ENCODE measurements at places on chromosomes 3 and 15.

GRCh38 chr15:66269326-66270090 lies 16.0 kb upstream of the MEGF11 start:
- DNase-seq = no peak

- no peak for DNase-seq
Measured at GRCh38 chr3:194465920-194466570, 20.8 kb downstream of the ATP13A3 start.

GRCh38 chr3:40382617-40382979 lies 4.4 kb upstream of the ENTPD3 start:
- no peak for DNase-seq

DNA sequence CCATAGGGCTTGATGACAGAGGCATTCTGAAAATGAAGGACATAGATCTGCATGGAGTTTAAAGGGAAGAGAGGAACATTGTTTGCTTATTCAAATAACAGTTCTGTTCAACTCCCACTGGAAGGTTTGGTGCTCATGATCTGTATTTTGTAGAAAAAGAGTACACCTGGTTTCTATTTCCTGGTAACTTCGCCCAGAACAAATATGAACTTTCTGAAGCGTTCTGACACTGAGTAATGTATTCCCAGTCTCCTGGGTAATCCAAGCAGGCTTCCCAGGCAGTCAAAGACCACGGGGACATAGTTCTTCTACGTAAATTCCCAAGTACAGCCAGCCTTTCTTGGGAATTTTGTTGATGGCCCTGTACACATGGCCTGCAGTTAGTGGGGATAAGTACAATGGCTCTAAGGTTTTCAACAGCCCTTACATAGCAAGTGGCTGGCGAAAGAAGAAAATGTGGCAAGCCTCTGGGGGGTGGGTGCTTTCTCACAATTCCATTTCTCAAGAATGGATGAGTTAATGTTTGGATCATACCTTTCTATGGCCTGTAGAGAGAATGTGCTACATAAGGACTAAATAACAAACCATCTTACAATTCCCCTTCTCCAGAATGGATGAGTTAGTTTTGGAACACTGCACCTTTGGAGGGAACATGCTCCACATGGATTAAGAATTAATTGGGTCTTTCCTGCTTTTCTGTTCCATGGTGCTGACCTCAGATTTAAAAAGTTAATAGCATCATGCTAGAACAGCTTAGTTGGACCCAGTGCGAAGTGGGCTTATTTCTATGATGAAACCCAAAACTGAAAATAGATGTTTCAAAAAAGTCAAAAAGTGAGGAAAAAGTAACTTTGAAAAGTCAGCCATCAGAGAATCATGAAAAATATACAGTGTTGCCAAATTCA lies 52.7 kb downstream of the COL6A6 start:
- no peak for DNase-seq

DNA sequence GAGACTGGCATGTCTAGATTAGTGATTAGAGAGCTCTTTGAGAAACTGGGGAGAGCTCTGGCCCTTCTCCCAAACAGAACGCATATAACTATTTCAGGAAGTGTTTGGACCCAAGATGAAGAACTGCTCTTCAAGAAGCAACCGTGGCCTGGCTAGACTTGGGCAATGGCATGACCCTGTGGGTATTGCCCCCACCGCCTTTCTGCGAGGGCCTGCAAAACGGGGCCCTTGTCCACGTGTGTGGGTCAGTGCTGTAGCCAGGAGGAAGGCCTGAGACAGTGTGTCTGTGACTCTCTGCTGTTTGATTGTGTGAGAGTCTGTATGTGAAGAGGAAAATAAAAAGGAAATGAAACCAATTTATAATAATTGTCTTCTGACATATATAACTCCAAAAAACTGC lies 42.5 kb downstream of the EEFSEC start:
- DNase-seq = no peak

DNA sequence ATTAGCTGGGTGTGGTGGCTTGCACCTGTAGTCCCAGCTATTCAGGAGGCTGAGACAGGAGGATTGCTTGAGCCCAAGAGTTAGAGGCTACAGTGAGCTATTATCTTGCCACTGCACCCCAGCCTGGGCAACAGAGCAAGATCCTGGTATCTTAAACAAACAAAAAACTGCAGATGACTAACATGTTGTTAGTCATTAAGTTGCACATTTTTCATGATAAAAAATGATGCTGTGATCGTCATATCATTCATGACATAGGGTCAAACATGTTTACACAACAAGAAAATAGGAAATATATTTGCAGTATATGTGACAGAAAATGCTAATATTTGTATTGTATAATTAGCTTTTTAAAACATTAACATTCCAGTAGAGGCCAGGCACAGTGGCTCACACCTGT lies 20.2 kb upstream of the DAPK2 start:
- DNase-seq = no peak

DNA sequence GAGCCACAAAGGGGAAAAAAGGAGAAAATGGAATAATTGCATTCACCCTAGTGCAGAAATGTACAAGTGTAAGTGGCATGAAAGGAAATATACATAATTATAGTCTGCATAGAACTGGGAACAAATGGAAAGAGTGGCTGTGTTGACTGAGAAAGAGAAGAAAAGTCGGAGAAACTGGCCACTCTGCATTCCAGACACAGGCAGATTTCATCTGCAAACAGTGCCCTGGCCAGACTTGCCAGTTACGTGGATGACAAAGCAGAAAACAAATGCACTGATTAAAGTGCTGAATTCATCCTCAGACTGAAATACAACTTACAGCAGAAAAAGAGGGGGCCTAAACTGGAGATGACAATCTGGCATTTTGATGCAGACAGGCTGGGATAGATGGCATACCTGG lies 129.8 kb downstream of the FGF12 start:
- no peak for DNase-seq

- DNase-seq = no peak
Measured at GRCh38 chr15:67050062-67050461, 15.3 kb upstream of the SMAD3 start.

DNA sequence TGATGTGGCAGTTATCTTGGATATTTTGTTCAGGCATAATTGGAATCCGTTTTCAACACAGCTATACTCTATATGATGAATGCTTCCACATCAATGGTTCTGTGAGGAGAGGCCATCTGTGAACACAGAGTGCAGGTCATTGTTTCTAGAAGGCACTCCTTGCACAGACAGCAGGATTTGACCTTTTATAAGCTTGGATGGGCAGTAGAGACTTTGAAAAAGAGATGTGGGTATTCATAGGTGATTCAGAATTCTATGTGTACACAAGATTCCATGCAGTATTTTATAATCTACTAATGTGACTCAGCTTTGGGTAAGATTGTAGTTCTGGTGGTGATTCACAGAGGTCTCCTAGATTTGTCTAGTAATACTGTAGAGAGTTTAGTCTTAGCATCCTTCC lies 12.5 kb downstream of the ARPP21 start:
- DNase-seq = no peak

DNA sequence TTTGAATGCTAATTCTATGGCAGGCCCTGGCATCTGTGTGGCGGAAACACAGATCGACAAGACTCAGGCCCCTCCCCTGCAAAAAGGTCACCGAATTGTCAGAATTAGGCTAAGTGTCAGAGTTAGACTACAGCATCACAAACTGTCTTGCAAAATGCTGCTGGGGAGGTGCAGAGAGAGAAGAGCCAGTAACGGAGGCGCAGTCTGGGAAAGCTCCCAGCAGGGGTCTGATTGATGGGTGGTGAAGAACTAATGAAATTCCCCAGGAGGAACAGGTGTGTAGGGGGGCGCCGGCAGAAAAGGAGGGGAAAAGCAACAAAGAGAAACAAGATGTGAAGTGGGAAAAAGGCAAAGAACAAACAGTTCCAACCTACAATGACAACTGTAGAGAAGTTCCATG lies 72.7 kb upstream of the TAMM41 start:
- no peak for DNase-seq

GRCh38 chr3:9795207-9795606 lies 2.3 kb downstream of the ARPC4 start:
- DNase-seq = no peak

- DNase-seq = no peak
Measured at GRCh38 chr3:74003734-74004133, 379.0 kb upstream of the PDZRN3 start.

- no peak for DNase-seq
Measured at GRCh38 chr15:83626171-83626802, 27.6 kb upstream of the ADAMTSL3 start.

DNA sequence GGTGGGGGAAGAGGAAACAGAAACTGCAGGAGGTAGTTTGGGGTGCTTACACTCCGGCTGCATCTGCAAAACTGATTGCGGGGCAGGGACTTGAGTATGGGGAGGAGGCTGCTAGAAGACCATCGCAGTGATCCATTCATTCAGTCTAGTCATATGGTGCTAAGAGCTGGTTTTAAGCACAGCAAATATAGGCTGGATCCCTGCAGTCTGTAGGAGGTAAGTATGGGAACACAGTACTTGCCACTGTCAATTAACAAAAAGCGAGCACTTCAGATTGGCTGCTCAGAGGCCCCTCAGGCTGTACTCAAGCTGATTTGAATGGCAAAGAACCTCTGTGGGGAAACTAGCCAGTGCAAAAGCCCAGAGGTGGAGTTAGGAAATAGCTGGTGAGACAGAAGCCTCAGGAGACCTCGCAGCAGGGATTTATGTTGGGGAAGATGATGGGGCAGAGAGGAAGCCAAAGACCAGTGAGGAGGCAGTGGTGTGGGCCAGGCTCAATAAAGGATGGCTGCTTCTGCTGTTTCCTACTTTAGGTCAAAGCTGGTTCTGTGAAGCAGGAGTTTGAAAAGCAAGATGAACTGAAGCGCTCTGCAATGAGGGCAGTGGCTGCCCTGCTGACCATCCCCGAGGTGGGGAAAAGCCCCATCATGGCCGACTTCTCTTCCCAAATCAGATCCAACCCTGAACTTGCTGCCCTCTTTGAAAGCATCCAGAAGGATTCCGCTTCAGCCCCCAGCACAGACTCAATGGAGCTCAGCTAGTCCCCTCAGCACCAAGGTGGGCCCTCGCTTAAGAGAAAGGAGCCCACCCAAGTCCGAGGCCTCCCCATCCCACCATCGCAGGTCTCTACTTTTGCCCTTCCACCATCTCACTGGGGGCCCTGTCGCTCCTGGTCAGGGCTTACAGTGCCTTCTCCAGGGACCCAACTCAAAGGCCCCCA lies 7.9 kb downstream of the RPL32 start:
- DNase-seq = no peak

- DNase-seq = no peak
Measured at GRCh38 chr3:61184956-61185355, 66.3 kb downstream of the FHIT start.

GRCh38 chr3:66544619-66545429 lies 44.0 kb upstream of the LRIG1 start:
- no peak for DNase-seq

- DNase-seq = no peak
Measured at GRCh38 chr3:117735481-117736101, 1026.0 kb downstream of the TUSC7 start.

DNA sequence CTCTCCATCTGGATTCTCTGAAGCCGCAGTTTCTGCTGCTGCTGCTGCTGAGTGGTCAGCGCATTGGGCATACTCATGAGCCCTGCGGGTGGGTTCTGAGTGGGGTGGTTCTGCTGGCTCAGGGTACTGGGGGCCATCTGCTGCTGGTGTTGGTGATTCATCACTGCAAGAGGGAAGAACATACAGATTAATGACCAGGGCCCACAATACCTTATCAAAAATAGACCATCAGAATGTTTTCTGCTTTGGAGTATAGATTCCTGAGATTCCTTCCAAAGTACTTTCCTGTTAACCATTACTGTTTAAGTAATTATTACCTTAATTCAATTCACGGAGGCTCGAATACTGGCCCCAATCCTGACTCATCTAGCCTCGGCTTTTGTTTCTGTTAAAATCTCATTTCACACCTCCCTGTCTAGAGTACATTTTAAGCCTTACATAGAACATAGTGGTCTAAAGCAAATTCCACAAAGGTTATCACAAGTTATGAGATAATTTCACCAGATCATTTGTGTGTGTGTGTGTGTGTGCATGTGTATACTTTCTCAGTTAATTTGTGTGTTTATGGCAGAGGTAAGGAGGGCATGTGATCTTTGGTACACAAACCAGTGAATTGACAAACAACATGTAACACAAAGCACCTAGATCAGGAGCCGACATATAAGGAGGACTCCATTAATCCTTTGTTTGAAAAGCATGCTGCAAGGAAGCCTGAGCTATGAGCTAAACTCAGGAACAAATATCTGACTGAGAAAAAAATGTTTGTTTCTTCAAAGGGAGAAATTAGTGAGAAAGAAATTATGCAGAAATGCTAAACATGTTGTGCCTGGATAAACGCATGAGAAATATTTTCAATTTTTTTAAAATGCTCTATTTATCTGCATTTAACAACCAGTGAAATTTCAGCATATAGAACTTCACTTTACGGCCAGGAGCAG lies 68.1 kb downstream of the TM4SF4 start:
- DNase-seq = no peak

DNA sequence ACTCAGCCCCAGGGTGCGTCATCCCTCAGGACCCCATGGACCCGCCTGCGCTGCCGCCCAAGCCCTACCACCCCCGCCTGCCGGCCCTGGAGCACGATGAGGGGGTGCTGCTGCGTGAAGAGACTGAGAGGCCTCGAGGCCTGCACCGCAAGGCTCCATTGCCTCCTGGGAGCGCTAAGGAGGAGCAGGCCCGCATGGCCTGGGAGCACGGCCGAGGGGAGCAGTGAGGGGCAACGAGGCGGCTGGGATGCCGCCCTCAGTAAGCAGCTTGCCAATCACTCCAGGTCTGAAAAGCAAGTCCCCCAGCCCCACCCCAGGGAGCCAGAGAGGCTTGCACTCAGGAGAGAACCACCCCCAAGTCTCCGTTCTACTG lies 3.8 kb upstream of the MANF start:
- no peak for DNase-seq

DNA sequence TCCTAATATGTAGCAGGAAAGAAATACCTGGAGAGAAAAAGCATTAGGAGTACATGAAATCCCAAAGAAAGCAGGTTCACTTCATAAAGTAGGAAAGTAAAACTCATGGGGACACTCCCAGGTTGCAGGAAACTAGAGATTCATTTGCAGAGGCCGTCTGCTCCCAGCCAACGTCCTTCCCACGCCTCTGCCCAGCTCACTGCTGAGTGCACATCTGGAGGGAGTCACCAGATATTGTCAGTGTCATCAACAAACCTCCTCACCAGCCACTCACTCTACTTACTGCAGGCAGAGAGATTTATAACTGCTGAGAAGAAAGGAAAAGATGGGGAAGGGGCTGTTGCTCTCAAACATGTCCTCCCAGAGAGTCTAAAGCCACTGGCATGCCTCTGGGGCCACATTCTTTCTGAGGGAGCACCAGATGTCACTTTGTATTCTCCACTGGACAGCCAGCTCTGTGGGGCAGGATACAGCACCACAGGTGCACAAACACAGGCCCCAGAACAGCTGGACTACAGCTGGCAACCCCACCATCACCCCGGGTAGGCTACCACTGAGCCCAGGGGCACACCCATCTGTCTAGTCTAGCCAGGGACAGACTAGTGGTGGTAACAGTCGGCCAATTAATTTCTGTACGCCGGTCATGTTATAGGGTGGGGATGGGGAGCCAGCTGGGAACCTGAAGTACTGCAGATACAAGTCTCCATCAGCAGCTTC lies 64.5 kb downstream of the NPTN start:
- DNase-seq = no peak

DNA sequence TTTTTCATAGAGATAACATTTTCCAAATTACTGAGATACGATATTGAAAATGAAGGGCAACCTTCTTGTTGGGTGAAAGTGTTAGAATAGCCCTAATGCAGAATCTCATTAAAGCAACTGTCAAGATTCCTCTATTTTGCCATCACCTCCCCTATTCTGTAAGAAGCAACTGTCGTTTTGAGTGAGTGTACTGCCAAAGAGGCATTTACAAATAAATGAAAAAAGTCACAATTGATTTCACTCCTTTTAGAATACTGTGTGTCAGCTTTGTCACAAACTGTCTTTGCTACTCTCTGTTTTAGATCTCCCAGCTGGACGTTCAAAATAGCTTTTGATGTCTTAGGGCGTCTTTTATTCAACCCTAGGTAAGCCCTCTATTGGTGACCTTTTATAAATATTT lies 322.8 kb upstream of the NAALADL2 start:
- DNase-seq = no peak
